M059J (cell line): ENCODE measurements at places on chromosomes 6 and 20. TPM values are rescaled to one million over a fixed set of nuclear protein-coding genes. Genes with fewer than 3 reads are reported as not detected.

DNA sequence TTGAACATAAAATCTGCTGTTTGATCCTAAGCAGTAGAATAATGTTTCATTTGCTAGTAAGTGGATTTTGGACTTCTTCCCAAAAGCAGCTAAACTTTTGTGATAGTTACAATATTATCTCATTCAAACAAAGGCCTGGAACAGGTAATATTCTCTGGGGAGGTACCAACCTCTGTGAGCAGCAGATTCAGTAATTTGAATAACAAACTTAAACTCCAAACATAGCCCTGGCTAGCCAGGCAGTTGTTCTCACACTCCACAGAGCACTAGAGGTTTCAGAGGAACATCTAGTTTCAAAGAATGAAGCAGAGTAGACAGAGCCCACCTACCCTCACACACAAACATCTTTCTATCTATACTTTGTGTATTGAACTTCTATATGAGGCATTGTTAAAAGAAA lies 40.9 kb downstream of the LGSN start:
- DNase-seq: no peak

- DNase-seq: peak; percentile 34
These were observed 405.5 kb upstream of the ADGRB3 start for GRCh38 chr6:68229566-68229965.

- DNase-seq: peak; percentile 99
These were observed 1163.6 kb upstream of the CITED2 start for GRCh38 chr6:140537834-140538705.

DNA sequence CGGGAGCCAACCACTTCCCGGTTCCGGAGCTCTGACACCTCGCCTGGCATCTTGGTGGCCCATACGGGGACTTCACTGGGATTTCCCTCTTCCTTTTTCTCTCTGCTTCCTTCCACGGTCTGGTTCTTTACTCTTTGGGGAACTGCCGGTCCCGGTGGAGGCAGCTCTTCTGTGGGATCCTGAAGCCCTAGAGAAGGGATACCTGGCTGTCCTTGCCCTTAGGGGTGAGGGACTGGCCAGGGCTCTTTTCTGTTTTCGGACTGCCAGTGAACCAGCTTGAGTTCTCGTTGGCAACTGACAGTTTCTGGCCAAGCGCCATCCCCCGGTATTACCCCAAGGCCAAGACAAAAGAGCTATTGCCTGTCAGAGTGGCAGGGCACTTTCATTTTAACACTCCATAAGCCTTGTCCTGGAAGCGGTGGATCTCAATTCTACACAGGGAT lies 880 bp upstream of the CPXM1 start:
- DNase-seq: peak; percentile 40

- no peak for DNase-seq
These were observed 395.3 kb downstream of the TBC1D32 start for GRCh38 chr6:120938876-120939472.

GRCh38 chr20:44208770-44209169 lies 1.8 kb downstream of the OSER1 start:
- DNase-seq: peak; percentile 39

DNA sequence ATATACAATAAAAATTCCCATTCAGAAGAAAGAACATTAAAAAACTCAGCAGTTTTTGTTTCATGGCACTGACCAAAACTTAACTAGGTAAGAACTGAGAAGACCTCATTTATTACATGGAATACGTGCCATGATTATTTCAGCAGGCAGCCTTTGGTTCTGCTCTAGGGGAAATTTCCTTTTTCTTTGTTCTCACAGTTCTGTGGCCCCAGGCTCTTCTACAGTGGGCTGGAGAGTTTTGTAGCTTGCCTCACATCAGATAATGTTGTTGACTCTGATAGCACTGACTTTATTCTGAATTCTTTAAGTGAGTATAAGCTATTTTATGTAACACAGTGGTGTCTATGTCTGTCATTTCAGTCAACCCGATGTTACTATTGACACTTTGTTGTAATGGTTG lies 844.3 kb downstream of the TBC1D32 start:
- no peak for DNase-seq

DNA sequence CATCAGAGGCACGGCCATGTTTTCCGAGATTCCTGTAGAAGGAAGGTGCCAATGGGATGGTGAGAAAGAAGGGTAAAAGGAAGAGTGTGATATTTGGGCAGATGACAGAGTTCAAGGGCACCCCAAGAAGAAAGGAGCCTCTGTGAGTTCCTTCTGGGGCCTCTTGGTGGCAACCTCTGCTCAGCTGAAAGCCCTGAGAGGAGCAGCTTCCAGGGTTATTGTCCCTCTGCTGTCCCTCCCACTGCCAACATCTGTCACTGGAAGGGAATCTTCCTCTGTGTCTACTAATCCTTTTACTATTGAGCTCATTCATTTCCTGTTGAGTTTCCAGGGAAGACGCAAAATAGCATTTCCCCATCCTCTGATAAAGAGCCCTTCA lies 40.0 kb upstream of the KCNK16 start:
- peak; percentile 30 for DNase-seq

GRCh38 chr6:151475653-151476523 lies 17.9 kb upstream of the CCDC170 start:
- DNase-seq: peak; percentile 71

- DNase-seq: peak; percentile 66
These were observed 39.7 kb upstream of the LRFN2 start for GRCh38 chr6:40626886-40627285.

DNA sequence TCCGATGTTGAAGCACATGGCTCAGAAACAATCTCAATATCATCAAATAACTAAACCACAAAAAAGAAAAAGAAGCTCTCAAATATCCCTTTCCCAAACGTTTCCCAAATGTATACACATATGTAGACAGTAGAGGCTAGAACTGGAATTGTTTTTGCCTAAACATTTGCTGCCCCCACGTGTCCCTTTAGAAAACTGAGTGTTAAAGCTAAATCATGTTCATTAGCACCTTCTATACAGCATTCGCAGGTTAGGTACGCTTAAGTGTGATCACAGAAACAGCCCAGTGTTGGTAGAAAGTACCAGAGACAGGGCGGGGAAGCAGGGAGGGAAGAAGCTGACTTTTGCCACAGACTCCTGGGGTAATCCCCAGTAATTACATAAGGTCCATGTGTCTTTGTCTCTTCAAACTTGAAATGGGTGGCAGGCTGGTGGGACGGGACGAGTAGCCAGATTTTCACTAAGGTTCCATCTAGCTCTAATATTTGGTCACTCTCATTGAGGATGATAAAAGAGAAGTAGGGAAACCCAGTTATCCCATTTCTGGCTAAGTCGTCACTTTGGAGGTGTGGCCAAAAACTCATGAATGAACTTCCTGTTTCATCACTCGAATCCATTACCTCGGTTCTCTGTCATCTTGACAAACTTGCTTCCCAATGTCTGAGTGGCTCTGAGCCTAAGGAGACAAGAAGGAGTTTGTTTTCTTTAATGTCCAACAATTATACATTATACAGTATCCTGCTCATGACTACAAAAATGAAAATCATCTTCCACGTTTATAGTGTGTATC lies 15.0 kb upstream of the TFAP2A start:
- DNase-seq: peak; percentile 78

DNA sequence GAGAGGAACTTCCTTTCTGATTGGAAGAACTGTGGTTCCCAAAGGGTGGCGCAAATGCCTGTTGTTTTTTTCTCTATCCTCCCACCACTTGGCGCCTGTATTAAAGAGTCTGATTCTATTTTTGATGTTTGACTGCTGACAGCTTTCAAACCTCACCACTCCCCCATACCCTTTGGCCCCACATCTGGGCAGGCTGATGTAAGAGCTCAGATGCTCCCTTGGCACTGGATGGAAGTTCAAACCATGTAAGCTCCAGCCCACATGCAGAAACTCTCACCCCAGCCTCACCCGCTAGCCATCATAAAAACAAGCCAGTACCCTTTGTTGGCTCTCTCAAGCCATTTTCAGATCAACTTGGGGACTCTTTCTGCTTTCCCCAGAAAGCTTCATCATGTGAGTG lies 20.0 kb upstream of the TMEM14A start:
- no peak for DNase-seq

Gene SRSF12
- not detected in 2 replicates for total RNA-seq

Gene CCN6
- not detected in 2 replicates for total RNA-seq

Gene VARS1
- 33.1 and 51.2 TPM in 2 replicates for total RNA-seq

Gene PACRG
- 0.12 TPM in 1 of 2 replicates, not detected in the other for total RNA-seq

Gene RIPPLY2
- not detected in 2 replicates for total RNA-seq

Gene ZFP57
- 0.05 TPM in 1 of 2 replicates, not detected in the other for total RNA-seq

Gene HLA-DOA
- not detected in 2 replicates for total RNA-seq
